ENCODE measurements at places on chromosomes 3 and 15.

- DNase-seq: no peak
Observed at GRCh38 chr3:185744997-185745843, 79.6 kb downstream of the IGF2BP2 start.

GRCh38 chr3:13544293-13544831 is 4.6 kb upstream of the FBLN2 start:
- DNase-seq: no peak

DNA sequence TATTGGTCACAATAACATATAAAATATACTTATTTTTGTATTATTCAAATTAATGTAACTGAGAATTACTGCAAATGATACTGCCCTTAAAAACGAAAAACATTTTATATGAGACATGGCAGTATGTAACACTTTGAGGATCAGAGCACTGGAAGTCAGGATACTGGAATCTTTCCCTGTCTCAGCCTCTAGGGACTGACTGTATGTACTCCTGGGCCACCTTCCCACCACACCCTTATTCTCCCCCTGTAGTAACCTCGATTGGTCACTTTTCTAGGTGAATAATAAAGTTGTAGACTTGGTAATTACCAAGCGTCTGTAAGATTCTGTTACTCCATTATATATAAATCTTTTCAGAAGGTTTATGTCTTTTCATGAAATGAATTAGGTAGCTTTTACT is 43.0 kb downstream of the LRRC49 start:
- DNase-seq: no peak

- no peak for DNase-seq
Observed at GRCh38 chr3:113898892-113899291, 48.9 kb upstream of the ZDHHC23 start.

- no peak for DNase-seq
Observed at GRCh38 chr3:189776149-189776824, 145.1 kb downstream of the TP63 start.

DNA sequence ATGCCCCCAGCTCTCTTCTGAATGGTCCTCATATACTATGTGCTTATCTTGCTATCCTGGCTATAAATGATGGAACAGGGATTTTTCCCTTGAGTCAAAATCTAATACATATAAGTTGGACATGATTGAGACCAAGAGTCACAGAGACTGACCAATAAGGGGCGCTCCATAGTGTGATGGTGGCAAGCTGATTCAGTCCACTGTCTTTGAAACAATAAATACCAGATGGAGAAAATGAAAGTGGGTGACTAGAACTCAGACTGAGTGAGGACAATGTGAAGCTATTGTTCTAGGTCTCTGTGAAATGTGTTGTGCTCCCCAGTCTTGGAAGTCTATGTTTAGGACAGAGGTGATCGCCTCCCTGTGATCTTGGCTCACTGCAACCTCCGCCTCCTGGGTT is 10.6 kb upstream of the FSTL1 start:
- DNase-seq: no peak

Data from LoVo (cell line).